ENCODE measurements at places on chromosomes 4 and X. TPM values are rescaled to one million over a fixed set of nuclear protein-coding genes. Genes with fewer than 3 reads are reported as not detected.

GRCh38 chr4:17370818-17371217 is 141.1 kb downstream of the QDPR start:
- no peak overlapping the region for H3K4me3 ChIP-seq
- DNase-seq: no peak
- no peaks in the 10 kb centered on the region for H3K4me1 ChIP-seq
- H3K27ac ChIP-seq: no peak overlapping the region

DNA sequence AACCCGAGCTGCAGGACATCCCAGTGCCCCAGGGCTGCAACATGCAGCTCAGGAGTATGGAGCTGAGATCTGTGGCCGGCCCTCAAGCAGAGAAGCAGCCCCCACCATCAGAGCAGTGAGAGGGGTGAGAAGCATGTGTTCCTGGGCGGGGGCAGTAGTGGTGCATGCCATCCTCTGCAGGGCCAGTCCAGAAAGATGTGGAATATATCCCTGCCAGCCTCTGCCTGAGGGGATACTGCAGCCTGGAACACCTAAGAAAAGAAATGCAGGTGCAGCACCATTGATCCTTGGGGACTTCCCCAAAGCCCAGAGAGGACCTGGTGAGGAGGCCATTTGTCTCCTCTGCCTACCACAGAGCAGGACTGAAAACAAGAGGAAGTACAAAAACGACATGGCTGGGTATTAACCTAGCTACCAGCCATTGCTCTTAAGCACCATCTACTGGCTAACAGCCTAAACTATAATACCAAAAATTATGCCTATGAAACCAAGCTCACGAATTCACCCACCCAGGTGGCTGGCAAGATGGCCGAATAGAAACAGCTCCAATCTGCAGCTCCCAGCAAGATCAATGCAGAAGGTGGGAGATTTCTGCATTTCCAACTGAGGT is 158.8 kb downstream of the ADGRA3 start:
- H3K4me1 ChIP-seq: 0 out of 2 replicates have a peak, but pooled peaks cover 2% of the 10 kb centered on the region
- no peak overlapping the region for H3K4me3 ChIP-seq
- no peaks in the 10 kb centered on the region for H3K36me3 ChIP-seq

The NXF2 gene
- total RNA-seq: not detected

The GPAT3 gene
- total RNA-seq: 34.2 TPM

- no peak overlapping the region for H3K4me3 ChIP-seq
- no peaks in the 10 kb centered on the region for H3K4me1 ChIP-seq
- H3K27ac ChIP-seq: no peak overlapping the region
Observed at GRCh38 chrX:40607381-40607780, 15.8 kb upstream of the MPC1L start.

DNA sequence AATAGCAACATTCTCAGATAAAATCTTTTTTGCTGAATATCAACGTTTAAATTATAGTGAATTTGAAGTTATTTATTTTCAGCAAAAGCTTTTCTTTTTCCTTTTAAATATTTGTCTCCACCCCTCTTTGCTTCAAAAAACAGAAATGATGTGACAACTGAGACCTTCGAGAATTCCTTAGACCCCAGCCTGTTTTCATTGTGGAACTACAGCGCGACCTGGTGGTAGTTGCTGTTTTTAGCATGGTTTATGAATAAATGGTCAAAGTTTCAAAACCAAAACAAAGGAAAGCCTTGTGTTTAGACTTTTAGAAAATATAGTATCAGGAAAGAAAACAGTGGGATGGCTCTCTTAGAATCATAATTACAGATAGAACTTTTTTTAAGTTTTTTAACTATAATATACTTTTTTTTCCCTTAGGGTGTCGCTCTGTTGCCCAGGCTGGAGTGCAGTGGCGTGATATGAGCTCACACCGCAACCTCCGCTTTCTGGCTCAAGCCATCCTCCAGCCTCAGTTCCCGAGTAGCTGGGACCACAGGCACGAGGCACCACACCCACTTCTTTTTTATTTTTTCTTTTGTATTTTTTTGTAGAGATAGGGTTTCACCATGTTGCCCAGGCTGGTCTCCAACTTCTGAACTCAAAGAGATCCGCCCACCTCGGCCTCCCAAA is 26.8 kb upstream of the TMEM184C start:
- 0 out of 2 replicates have a peak, but pooled peaks cover 7% of the 10 kb centered on the region for H3K4me1 ChIP-seq
- no peak overlapping the region for H3K27ac ChIP-seq
- H3K4me3 ChIP-seq: no peak overlapping the region
- no peaks in the 10 kb centered on the region for H3K36me3 ChIP-seq
- peak; percentile 79 for DNase-seq

The DUSP21 gene
- total RNA-seq: not detected

The PNMA5 gene
- not detected for total RNA-seq

- no peak for DNase-seq
- H3K27ac ChIP-seq: no peak overlapping the region
- H3K36me3 ChIP-seq: no peaks in the 10 kb centered on the region
- H3K4me3 ChIP-seq: no peak overlapping the region
- no peaks in the 10 kb centered on the region for H3K4me1 ChIP-seq
Observed at GRCh38 chr4:1405636-1406393, 427 bp downstream of the NKX1-1 start.

DNA sequence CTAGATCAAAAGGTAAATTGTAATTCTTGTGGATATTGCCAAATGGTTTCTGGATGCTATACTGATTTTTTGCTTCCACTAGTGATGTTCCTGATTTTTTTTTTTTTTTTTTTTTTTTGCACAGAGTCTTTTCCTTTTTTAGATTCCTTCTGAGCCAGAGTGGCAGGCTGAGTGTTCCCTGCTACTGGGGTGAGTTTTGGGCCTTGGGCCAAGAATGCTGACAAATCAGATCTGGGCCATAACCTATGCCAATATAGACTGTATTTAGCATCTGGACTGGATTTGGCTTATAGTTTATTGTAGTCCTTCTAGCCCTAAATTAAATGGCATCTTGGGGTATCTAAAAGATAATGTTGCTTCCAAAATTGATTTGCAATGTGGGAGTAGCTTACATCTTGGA is 52.8 kb downstream of the REPS2 start:
- DNase-seq: no peak
- H3K27ac ChIP-seq: no peak overlapping the region
- no peak overlapping the region for H3K4me3 ChIP-seq
- no peaks in the 10 kb centered on the region for H3K4me1 ChIP-seq
- H3K36me3 ChIP-seq: no peaks in the 10 kb centered on the region
- no peaks in the 10 kb centered on the region for H3K27me3 ChIP-seq

DNA sequence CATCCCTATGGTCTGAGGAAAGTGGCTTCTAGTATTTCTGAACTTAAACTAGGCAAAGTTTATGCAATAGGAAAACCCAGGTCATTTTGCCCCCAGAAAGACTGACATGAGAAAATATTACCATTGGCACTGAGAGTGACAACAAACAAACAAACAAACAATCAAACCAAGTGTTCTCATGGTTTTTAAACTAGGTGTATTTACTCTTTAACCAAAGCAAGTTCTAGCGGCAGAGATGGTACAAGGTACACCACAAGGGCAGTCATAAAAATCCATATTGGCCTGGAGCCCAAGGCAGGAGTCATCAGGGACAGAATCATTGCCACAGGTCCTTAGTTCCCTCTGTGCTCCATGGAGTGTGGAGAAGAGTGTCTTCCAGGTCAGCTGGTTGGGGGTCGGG is 26.0 kb upstream of the ENPEP start:
- no peak for DNase-seq
- no peaks in the 10 kb centered on the region for H3K4me1 ChIP-seq
- no peak overlapping the region for H3K4me3 ChIP-seq
- H3K36me3 ChIP-seq: no peaks in the 10 kb centered on the region
- H3K27me3 ChIP-seq: no peaks in the 10 kb centered on the region

The USP27X gene
- total RNA-seq: 2.7 TPM

The CNGA2 gene
- total RNA-seq: not detected

The TMPRSS11A gene
- not detected for total RNA-seq

DNA sequence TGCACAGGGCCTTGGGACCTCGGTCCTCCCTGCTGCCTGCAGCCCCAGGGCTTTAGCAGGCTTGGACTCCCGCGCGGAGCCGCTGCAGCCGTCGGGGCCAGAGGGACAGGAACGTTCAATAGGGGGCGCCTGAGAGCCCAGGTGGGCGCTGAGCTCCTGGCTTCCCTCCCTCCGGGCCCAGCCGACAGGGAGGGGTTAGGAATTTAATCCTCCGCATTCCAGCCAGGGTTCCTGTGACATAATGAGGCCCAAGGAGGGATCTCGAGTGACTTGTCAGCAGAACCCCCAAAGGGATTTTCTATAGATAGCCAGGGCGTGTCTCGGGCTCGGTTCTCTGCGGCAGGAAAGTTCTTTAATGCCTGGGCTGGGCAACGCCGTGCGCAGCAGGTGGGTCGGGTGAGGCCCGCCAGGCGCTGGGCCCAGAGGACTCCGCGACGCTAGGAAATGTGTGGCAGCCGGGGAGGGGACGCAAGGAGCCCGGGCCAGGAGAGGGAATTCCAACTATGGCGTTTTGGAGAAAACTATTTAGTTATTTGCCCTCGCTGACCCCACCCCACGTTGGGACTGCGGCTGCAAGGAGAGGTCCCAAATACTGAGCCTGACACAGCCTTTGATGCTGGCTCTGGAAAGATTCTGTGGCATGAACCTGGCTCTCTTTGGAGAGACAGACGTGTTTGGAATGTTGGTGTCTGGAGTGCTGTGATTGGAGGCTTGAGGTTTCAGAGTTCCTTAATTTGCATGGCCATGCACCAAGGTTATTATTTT is 285.2 kb upstream of the GATB start:
- no peak overlapping the region for H3K4me3 ChIP-seq
- H3K36me3 ChIP-seq: no peaks in the 10 kb centered on the region
- H3K4me1 ChIP-seq: no peaks in the 10 kb centered on the region
- H3K27ac ChIP-seq: no peak overlapping the region
- H3K27me3 ChIP-seq: no peaks in the 10 kb centered on the region

DNA sequence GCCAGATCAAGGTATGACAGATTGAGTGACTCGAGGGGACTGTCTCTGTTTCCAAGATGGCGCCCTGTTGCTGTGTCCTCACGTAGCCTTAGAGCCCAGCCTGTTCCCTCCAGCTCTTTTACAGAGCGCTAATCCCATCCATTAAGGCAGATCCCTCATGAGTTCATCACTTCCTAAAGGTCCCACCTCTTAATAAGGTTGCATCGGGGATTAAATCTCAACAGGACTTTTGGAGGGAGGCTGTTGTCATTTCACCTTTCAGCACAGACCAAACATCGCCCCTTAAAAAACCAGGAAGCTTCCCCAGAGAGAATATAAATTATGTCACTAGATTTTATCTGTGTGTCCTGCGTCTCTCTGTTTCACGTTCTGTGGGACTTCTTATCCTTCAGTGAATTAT is 32.6 kb upstream of the DHRSX start:
- no peaks in the 10 kb centered on the region for H3K36me3 ChIP-seq
- no peak overlapping the region for H3K4me3 ChIP-seq
- DNase-seq: no peak

- H3K27me3 ChIP-seq: peaks cover 5% of the 10 kb centered on the region
- peak; percentile 6 for DNase-seq
- H3K36me3 ChIP-seq: no peaks in the 10 kb centered on the region
- H3K27ac ChIP-seq: no peak overlapping the region
- no peak overlapping the region for H3K4me3 ChIP-seq
Observed at GRCh38 chr4:36394352-36394903, 113.0 kb downstream of the DTHD1 start.

GRCh38 chr4:71296945-71297344 is 41.9 kb upstream of the SLC4A4 start:
- H3K4me1 ChIP-seq: peaks cover 10% of the 10 kb centered on the region
- no peaks in the 10 kb centered on the region for H3K27me3 ChIP-seq
- no peaks in the 10 kb centered on the region for H3K36me3 ChIP-seq
- no peak for DNase-seq
- H3K4me3 ChIP-seq: no peak overlapping the region

The VSIG1 gene
- 4.8 TPM for total RNA-seq
